ENCODE measurements at places on chromosomes 13 and 19.

GRCh38 chr13:62924395-62924794 is 1508.7 kb upstream of the PCDH20 start:
- DNase-seq, result no peak

GRCh38 chr13:103190841-103191240 is 124.6 kb upstream of the SLC10A2 start:
- DNase-seq, result no peak

DNA sequence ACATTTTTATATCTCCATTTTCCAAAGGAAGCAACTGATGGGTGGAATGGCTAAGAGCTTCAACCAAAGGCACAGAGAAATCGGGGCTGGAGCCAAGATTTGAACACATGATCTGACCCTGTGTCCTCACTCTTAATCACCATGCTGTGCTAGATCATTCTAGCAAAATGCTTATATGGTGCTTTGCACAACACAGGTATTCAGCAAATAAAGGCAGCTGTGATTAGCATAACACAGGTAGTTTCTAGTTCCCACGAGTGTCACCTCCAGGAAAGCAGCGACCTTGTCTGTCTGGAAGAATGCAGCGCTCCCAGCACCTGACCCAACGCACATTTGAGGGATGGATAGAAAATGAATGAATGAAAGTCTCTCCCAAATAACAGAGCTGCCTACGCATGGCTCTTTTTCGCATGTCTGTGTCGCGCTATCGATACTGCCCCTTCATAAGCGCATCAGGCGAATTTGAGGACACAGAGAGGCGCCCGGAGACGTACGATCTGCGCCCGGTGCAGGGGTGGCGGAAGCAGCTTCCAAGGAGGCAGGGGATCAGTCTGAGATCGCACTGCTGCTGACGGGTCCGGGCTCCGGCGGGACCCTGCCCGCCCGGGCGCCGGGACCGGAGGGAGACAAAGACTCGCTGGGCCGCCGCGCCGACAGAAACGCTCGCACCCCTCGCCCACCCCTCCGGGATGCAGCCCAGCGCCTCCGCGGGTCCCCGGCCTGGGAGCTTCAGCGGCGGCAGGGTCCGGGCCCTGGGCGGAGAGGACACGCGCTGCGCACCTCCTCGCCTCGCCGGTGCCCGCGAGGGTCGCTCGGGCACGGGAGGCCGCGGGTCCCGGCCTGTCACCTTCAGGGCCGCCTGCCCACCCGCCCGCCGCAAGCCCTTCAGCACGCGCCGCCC is 609 bp downstream of the EPS15L1 start:
- DNase-seq, result no peak

- DNase-seq, result no peak
These were observed at the start of gene ZNF587B for GRCh38 chr19:57830071-57830602. TSS of gene ZNF587B (plus strand) at chr19:57830299. CDS start at chr19:57830529, 230 bp downstream.

DNA sequence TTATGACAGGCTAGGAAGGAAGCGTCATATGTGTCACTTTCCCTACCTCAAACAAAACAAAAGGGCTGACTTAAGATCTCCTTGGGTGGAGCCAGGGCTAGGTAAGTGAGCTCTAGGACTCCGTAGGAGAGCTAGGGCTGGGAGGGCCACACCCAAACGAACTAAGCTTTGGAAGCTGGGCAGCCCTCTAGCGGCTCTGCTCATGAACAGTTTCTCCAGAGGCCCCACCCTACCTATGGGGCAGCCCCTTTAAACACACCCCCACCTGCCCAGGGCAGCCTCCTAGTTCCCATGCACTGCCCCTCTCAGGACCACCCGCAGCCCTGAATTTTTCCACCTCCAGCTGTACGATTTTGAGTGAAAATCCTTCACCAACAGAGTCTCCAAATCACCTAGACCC is 3.5 kb downstream of the PEG3 start:
- DNase-seq, result no peak

- DNase-seq, result no peak
These were observed 7.6 kb downstream of the RAVER1 start for GRCh38 chr19:10325732-10326131.

DNA sequence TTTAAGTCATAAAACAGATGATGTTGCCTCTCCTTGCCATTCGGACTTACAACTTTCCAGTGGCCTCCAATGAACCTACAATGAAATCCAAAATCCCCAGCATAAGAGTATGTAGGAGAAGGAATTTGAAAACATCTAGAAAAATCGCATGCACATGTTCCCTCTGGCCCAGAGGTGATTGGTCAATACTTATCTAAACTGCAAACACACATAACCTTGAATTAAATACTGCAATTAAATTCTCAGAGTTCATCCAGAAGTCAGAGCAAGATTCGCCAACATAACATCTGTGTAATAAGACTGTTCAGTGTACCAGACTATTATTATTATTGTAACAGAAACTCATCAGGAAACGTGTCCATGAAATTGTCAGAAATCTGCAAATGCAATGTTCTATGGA is 82.2 kb upstream of the USP29 start:
- no peak for DNase-seq

- DNase-seq, result no peak
These were observed 489 bp upstream of the ZNF653 start for GRCh38 chr19:11506101-11506555.
